Small intestine (tissue), 16 donors: ENCODE measurements at places on chromosomes 7 and 10. TPM values are rescaled to one million over a fixed set of nuclear protein-coding genes. Genes with fewer than 3 reads are reported as not detected.

GRCh38 chr10:88083597-88083989 is 220.2 kb downstream of the PTEN start:
- DNase-seq: no peak

DNA sequence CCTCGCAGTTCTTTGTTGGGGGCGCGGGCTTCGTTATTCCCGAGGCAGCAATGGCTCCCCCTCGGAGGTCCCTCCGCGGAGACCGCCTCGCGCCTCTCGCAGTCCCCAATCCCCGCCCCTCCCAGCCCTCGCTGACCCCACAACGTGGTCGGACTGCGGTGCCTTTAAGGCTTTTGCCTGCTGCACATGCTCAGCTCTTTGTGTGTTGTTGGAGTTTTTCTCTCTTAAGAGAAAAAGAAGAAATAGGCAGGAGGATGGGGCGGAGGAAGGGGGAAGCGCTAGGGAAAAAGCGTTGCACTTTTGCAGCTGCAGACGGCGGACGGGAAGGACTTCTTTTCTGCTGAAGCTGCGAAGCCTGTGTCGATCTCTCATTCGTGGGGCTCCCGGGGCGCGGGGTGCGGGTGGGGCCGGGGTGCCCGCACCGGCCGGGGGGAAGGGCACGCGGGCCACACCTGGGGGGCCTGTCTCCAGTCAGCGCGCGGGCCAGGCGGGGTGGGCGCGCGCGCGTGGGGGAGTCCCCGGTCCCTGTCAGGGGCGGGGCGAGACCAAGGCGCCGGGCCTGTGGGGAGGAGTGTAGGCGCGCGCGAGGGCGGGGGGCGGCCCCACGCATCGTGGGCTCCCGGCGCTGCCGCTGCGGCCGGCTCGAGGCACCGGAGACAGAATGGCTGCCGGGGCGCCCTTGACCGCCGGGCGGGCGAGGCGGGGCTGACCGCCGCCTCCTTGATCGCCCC is 445 bp upstream of the ATRNL1 start:
- DNase-seq: no peak

GRCh38 chr7:158772916-158773315 is 56.4 kb downstream of the ESYT2 start:
- DNase-seq: no peak

The AP4M1 gene
- polyA plus RNA-seq: 14.9 TPM

The NEUROD6 gene
- 0.54 TPM for polyA plus RNA-seq
